ENCODE measurements at places on chromosomes 16 and 17.
A peak's percentile ranks its signal among the peaks of the same experiment; 100 is the strongest.

GRCh38 chr17:28396635-28397239 lies 9.3 kb downstream of the SLC46A1 start:
- H3K36me3 ChIP-seq, result no peaks in the 10 kb centered on the region
- DNase-seq, result no peak
- H3K4me1 ChIP-seq, result peaks cover 8% of the 10 kb centered on the region
- H3K27me3 ChIP-seq, result no peaks in the 10 kb centered on the region

DNA sequence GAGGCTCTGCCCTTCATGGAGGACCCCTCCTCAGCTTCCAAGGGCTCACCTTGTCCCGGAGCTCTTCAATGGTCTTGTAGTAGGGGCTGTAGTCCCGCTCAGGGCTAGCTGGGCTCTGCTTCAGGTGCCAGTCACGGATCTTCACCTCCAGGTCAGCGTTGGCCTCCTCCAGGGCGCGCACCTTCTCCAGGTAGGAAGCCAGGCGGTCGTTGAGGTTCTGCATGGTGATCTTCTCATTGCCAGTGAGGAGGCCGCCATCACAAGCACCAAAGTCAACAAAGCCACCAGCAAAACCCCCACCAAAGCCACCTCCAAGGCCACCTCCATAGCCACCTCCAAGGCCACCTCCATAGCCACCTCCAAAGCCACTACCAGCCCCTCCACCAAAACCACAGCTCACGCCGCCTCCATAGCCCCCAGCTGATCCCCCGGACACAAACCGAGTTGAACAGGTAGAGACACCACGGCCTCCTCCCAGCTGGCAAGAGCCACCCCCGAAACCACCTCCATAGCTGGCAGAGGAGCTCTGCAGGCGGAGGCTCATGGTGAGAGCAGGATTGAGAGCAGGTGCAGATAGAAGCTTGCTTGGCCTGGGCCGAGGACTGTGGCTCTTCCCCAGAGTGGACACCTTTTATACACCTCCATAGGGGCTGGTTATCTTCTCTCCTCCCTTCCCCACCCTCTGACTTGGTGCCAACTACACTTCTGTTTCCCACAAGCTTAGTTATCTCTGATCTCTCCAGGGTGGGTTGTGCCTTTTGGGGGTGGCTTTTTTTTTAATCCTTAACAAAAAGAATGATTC lies at the start of gene KRT13:
TSS of gene KRT13 (minus strand) at position 606 of the 802 bp plus-strand sequence. CDS start at position 544, 62 bp downstream.
- no peaks in the 10 kb centered on the region for H3K36me3 ChIP-seq
- no peak for DNase-seq

- DNase-seq, result no peak
- H3K36me3 ChIP-seq, result no peaks in the 10 kb centered on the region
- H3K27me3 ChIP-seq, result peaks cover 16% of the 10 kb centered on the region
Observed at GRCh38 chr16:21130811-21131210, 19.8 kb downstream of the DNAH3 start.

DNA sequence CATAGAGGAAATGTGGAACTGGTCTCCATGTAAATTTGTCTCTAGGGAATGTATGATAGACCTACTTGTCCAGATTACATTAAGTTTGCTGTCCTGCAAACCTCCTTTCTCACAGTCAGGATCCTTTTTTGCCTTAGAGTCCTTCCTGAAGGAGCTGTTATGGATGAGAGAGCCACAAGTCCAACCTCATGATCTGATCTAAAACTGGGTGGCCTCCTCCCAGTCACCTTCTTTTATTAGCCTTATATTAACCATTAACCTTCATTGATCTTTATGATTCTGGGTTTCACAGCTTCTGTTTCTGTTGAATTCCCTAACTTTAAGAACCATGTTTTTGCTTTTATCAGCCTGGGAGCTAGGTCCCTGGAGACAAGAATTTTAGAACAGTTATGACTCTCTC lies 64.1 kb downstream of the NEUROD2 start:
- no peak overlapping the region for H3K27ac ChIP-seq
- DNase-seq, result no peak
- H3K36me3 ChIP-seq, result no peaks in the 10 kb centered on the region
- H3K4me1 ChIP-seq, result no peaks in the 10 kb centered on the region
- no peak overlapping the region for H3K4me3 ChIP-seq

DNA sequence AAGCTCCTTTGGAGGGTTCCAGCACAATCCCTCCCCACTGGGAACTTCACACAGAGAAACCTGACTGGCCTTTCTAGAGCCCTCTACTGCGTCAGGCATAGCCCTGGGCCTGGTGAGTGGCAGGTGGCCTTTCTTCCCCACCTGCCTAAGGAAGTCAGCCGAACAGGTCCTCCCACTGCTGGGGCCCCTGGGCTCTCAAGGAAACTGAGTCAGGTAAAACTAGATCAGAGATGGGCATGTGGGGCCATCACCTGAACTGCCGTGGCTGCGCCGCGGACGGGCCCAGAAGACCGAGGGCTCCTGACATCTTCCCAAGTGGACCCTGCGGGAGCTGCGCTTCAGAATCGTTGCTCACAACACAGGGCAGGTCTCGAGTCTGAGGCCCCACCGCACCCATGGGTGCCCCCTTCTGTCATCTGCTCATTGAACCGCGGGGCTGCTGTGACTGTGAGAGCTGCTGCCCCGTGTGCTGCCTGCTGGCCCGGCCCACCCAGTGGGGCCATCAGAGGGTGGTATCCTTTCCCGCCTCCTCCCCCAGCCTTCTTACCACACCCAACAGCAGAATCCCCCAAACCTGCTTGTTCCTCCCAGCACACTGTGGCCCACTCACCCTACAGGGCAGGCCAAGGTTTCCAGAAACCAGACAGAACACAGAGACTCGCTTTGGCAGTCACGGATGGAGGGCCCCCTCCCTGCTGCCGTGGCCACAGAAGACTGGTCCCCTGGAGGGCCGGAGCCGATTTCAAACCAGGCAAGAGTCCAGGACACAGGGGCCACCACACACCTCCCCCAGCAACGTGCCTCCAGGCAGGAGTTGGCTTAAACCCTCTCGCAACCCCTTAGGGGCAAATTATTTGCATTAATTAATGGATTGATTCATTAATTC lies 81.1 kb downstream of the TBC1D16 start:
- no peaks in the 10 kb centered on the region for H3K4me1 ChIP-seq
- no peaks in the 10 kb centered on the region for H3K27me3 ChIP-seq
- no peak for DNase-seq
- H3K4me3 ChIP-seq, result no peak overlapping the region
- no peak overlapping the region for H3K27ac ChIP-seq

DNA sequence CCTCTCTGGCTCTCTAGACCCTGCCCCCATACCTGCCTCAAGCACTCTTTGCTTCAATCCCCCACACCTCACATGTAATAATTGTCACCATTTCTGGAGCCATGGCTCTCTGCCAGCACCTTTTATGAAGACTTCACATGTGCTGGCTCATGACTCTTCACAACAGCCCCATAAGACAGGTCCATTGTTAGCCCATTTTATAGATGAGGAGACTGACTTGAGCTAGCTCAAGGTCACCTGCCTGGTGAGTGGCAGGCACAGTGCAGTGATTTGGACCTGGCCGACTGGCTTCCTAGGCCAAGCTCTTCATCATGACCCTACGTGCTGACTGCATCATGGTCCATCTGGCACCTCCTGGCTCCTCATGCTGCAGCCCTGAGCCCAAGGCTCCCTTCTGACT lies 25.0 kb downstream of the FAM20A start:
- no peaks in the 10 kb centered on the region for H3K4me1 ChIP-seq
- no peak for DNase-seq
- H3K27ac ChIP-seq, result no peak overlapping the region
- H3K36me3 ChIP-seq, result no peaks in the 10 kb centered on the region
- H3K4me3 ChIP-seq, result no peak overlapping the region

DNA sequence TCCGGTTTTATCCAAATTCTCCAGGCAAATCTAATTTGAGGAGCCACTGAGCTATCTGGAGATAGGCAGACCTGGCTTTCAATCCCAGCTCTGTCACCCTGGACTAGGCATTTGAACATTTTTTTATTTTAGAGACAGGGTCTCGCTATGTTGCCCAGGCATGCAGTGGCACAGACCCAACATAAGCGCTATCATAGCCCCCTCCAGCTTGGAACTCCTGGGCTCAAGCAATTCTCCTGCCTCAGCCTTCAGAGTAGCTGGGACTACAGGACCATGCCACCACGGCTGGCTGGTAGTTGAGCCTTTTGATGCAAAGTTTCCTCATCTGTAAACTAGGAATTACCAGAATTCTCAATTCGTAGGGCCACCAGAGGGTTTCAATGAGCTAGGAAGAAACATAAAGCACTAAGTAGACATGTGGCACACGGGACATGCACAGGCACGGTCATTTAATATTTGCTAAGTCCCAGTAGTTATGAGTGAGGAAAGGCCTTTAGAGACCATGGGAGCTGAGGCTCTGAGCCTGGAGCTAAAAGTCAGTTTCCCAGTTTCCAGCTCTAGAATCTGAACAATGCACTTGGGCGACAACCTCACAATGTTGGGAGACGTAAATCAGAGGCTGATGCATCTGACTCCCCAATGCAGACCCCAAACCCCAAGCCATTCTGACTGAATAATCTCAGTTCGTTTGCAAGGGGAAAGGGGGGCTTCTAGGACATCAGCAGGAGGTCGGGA lies 1.1 kb downstream of the ELOB start:
- H3K4me3 ChIP-seq, result peak overlapping the region; percentile 93
- H3K27ac ChIP-seq, result peak overlapping the region; percentile 98
- H3K4me1 ChIP-seq, result peaks cover 53% of the 10 kb centered on the region

DNA sequence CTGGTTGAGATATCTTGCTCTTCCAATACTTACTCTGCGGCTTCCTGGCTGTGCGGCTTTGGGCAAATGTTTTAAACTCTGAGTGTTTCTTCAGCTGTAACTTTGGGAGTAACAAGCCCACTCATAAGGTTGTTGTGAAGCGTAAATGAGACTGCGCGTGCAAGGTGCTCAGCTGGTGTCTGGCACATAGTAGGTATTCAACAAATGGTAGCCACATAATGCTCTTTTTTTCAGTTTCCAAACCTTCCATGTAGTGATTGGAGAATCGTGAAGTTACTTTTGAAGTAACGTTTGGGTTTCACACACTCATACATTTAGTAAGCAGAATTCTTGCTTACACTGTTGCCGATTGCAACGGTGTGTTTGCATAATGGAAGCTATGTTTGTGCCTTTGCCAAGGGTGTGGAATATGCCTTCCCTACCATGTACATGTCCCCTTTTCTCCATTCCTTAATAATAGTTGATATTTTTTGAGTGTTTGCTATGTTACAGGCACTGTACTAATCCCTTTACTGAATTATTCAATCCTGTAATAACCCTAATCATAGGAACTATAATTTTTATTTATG lies 829 bp downstream of the DHRS7B start:
- peak overlapping the region; percentile 82 for H3K4me3 ChIP-seq
- H3K4me1 ChIP-seq, result peaks cover 12% of the 10 kb centered on the region
- no peak for DNase-seq
- no peaks in the 10 kb centered on the region for H3K27me3 ChIP-seq

- H3K27me3 ChIP-seq, result no peaks in the 10 kb centered on the region
- peak overlapping the region; percentile 99 for H3K27ac ChIP-seq
- peaks cover 59% of the 10 kb centered on the region for H3K4me1 ChIP-seq
- DNase-seq, result no peak
- H3K4me3 ChIP-seq, result peak overlapping the region; percentile 59
Observed at GRCh38 chr17:81037798-81038733, 3.1 kb downstream of the BAIAP2 start.

DNA sequence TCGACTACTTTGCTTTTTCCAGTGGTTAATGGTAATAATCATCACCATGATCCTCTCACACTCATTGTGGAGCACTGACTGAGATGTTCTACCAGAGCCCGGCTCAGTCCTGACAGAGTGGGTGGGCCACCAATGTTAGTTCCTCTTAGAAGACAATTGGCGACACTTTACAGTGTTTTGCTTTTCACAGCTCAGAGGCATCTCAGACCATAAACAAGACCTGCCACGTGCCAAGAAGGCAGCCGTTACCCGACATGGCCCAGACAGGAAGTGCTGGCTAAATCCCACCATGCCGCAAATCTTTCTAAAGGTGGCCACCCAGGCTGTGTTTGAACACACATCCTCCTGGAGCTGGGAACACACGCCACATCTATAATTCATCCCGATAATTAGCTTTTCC lies 103.7 kb downstream of the XYLT1 start:
- no peak overlapping the region for H3K4me3 ChIP-seq
- no peak overlapping the region for H3K27ac ChIP-seq
- no peak for DNase-seq
- no peaks in the 10 kb centered on the region for H3K4me1 ChIP-seq

DNA sequence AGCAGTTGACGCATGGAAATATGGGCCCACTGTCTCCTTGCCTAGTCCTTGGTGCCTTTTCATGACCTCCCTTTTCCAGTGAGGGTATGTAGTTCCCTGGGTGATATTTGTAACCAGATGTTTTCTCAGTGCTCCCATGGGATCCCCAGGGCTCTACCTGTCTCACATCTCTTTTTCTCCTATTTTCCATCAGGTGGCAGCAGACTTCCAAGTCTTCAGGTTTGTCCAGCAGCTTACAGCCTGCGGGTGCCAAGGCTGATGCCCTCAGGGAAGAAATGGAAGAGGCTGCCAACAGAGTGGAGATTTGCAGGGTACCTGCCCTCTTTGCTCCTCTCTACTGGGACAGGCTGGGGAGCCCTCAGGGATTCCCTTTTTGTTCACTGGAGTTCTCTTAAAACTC lies 89.1 kb downstream of the ELAC2 start:
- no peaks in the 10 kb centered on the region for H3K27me3 ChIP-seq
- H3K36me3 ChIP-seq, result no peaks in the 10 kb centered on the region
- no peaks in the 10 kb centered on the region for H3K4me1 ChIP-seq
- no peak overlapping the region for H3K27ac ChIP-seq
- no peak for DNase-seq

GRCh38 chr16:7392206-7392605 lies 59.6 kb downstream of the RBFOX1 start:
- DNase-seq, result no peak
- no peak overlapping the region for H3K27ac ChIP-seq
- no peaks in the 10 kb centered on the region for H3K4me1 ChIP-seq
- H3K27me3 ChIP-seq, result no peaks in the 10 kb centered on the region

DNA sequence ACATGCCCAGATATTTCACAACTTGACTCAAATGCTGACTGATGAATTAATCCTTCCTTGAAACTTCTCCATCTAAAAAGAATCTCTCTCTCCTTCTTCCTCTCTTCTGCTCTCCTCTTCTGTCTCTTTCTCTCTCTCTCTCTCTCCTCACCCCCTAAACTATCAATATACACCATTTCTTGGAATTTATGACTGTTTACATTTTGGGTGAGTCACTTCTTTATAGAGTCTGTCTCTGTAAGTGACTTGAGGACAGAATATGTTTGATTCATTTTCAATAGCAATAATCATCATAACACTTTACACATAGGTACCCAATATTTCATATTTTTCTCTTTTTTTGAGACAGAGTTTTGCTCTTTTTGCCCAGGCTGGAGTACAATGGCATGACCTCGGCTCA lies 15.3 kb downstream of the OR3A1 start:
- no peak overlapping the region for H3K4me3 ChIP-seq
- H3K36me3 ChIP-seq, result no peaks in the 10 kb centered on the region
- H3K27me3 ChIP-seq, result no peaks in the 10 kb centered on the region

Measured in Panc1 (cell line).